ENCODE measurements at places on chromosomes 2 and 18. TPM values are rescaled to one million over a fixed set of nuclear protein-coding genes. Genes with fewer than 3 reads are reported as not detected.

Gene LRP1B
- total RNA-seq: not detected

Gene BOLL
- not detected for total RNA-seq

Gene IL37
- 0.55 TPM for total RNA-seq

Gene KDSR
- total RNA-seq: 58.5 TPM

Gene CRYBA2
- total RNA-seq: not detected

Gene CNRIP1
- 0.70 TPM for total RNA-seq

Gene GALR1
- total RNA-seq: 0.07 TPM

Gene SKOR2
- total RNA-seq: 0.18 TPM

Gene ABCG8
- total RNA-seq: not detected

GRCh38 chr2:237868631-237869342 lies 9.4 kb downstream of the RAMP1 start:
- no peak overlapping the region for H3K27ac ChIP-seq
- DNase-seq: no peak
- no peak overlapping the region for H3K4me3 ChIP-seq
- H3K27me3 ChIP-seq: no peaks in the 10 kb centered on the region

DNA sequence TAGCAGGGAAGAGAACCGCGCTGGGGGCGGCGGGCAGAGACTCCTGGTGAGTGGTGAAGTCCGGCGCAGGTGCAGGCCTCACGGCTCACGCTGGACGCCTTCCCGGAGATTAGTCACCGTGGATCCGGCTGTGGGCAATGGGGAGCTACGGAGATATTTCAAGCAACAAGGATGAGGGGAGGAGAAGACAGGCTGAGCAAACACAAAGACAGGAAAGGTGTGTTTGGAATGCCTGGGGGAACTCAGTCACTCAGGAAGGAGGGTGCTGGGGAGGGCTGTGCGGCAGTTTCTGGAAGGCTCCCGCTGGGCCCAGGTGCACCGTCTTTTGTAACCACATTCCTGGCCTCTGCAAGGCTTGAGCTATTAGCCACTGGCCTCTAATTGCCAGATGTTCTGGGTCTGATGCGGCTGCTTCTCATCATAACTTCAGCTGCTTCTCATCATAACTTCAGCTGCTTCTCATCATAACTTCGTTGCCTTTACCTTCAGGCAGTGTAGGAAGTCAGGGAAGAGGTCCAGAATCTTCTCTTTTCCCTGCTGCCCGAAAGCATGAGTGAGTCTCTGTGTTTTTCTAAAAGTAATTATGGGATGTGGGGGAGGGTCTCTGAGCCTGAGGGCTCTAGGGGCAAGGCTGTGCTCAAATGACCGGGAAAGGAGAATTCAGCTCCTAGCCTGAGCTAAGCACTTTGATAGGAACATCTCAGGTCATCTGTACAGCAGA lies 118.9 kb downstream of the PXDN start:
- H3K4me1 ChIP-seq: peaks cover 8% of the 10 kb centered on the region
- peak overlapping the region; percentile 63 for H3K4me3 ChIP-seq
- peak; percentile 97 for DNase-seq
- H3K36me3 ChIP-seq: peaks cover 36% of the 10 kb centered on the region

- H3K27ac ChIP-seq: no peak overlapping the region
- H3K4me3 ChIP-seq: peak overlapping the region; percentile 81
- no peaks in the 10 kb centered on the region for H3K4me1 ChIP-seq
Measured at GRCh38 chr2:232634206-232635150, 1.1 kb downstream of the EFHD1 start.

DNA sequence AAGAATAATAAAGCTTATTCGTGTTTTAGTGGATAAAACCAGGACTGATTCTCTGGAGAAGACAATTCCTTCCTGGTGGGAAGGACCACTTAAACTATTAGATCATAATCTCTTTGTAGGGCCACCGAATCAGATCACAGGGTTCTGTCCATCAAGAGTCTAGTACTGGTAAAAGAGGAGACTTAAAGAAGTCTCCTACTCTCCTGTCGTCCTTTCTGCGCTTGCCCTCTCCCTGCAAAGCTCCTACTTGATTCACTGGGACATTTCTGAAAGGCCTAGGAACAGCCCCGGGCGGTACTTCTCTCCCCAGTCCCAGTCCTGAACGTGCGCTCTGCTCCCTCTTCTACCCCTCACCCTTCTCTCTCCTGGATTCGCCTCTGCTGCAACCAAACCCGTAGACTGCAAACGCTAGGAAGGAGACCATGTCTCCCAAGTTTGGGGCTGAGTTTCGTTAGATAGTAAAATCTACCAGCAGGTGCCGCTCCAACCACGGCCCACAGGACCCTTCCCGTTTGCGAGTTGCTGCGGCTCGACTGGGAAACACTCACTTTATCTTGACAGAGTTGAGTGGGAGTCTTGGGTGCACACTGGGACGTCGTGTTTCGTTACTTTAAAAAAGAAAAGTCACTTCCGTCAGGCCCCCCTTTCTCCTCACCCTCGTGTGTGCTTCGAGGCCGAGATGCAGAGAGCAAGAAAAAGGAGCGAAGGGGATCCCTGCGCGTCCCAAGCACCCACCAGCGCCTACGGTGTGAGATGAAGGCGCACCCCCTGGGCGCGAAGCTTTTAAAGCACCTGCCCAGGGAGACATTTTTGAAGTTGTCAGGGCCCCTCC lies 923 bp downstream of the FIGLA start:
- H3K4me1 ChIP-seq: no peaks in the 10 kb centered on the region
- peak overlapping the region; percentile 52 for H3K4me3 ChIP-seq

DNA sequence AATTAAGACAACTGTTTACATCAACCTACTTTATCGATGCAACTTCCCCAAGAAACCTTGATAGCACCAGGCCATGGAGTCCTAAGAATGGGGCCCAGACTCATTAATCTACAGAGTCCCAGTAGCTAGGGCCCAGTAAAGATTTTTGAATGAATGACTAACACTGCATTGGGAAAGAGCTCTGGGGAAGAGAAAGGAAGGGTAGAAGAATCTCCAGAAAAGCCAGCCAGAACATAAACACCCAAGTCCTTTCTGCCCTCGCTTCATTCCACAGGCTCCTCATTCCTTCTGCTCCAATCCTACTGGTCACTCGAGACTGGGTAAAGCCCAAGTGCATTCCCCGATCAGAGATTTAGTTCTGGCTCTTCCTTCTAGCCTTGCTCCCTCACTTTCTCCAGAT lies 44.3 kb downstream of the CYRIA start:
- DNase-seq: no peak
- H3K36me3 ChIP-seq: no peaks in the 10 kb centered on the region
- peaks cover 4% of the 10 kb centered on the region for H3K4me1 ChIP-seq
- no peak overlapping the region for H3K27ac ChIP-seq
- no peak overlapping the region for H3K4me3 ChIP-seq
- no peaks in the 10 kb centered on the region for H3K27me3 ChIP-seq

DNA sequence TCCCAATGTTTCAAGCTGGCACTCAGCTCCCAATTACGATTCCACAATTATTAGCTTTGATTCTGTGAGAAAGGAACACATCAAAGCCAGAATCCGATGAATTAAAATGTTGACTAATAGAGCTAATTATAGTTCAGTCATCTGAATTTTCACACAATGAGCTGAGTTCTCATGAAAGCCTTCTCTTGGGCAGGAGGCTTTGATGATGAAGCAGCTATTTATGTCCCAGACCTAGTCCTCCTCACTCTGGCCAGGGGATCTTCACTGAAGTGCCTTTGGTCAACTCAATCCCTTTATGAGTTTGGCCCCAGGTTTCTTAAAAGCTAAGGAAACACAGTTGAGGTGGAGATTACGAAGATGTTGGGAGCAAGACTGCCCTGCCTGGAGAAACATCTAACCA lies 74.7 kb upstream of the PPM1B start:
- no peaks in the 10 kb centered on the region for H3K27me3 ChIP-seq
- peaks cover 2% of the 10 kb centered on the region for H3K4me1 ChIP-seq
- no peak overlapping the region for H3K4me3 ChIP-seq
- DNase-seq: no peak
- peaks cover 7% of the 10 kb centered on the region for H3K36me3 ChIP-seq
- H3K27ac ChIP-seq: no peak overlapping the region

GRCh38 chr2:181289698-181290097 lies 167.5 kb upstream of the ITGA4 start:
- no peak overlapping the region for H3K4me3 ChIP-seq
- H3K27me3 ChIP-seq: no peaks in the 10 kb centered on the region

- no peaks in the 10 kb centered on the region for H3K27me3 ChIP-seq
- H3K4me3 ChIP-seq: no peak overlapping the region
- H3K27ac ChIP-seq: no peak overlapping the region
- peak; percentile 51 for DNase-seq
Measured at GRCh38 chr2:106143495-106144215, 50.4 kb downstream of the UXS1 start.

- no peak overlapping the region for H3K27ac ChIP-seq
- no peak overlapping the region for H3K4me3 ChIP-seq
- H3K4me1 ChIP-seq: 0 out of 2 replicates have a peak, but pooled peaks cover 7% of the 10 kb centered on the region
- DNase-seq: no peak
- no peaks in the 10 kb centered on the region for H3K27me3 ChIP-seq
Measured at GRCh38 chr2:68687018-68687417, 43.6 kb downstream of the PROKR1 start.

DNA sequence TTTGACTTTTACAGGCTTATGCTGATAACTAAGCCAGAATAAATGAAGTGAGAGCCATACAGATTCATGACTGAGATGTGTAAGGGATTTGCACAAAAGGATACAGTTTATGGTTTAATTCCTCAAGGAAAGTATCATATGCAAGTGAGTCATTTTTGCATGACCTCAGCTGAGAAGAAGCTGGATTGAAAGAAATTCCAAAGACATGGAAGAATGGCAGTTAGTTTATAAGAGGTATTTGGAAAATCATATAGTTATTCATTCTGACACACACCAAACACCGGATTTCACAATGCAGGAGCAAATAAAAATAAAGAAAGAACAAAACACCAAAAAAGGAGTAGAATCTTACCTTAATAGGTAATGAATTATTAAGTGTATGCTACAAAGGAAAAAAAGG lies 83.2 kb upstream of the RND3 start:
- no peak for DNase-seq
- H3K36me3 ChIP-seq: no peaks in the 10 kb centered on the region
- H3K4me3 ChIP-seq: no peak overlapping the region

- DNase-seq: no peak
- peaks cover 70% of the 10 kb centered on the region for H3K36me3 ChIP-seq
- H3K4me3 ChIP-seq: no peak overlapping the region
- peaks cover under 1% of the 10 kb centered on the region for H3K4me1 ChIP-seq
Measured at GRCh38 chr2:27223416-27223815, 6.2 kb downstream of the CAD start.

DNA sequence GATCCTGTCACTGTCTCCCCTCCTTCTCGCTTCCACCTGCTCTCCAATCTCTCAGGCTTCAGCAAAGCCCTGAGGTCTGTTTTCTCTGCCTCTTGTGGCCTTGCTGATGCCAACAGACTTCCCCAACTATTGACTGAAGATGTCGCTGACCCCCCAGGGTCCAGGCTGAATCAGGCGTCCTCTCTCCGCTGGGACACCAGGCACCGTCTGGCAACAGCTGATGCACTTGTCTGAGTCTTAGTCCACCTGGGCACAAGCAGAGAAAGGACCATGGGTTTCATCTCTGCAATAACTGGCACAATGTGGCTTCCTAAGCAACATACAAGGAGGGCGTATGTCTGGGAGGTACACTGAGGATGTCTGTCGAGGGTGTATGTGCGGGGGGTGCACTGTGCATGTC lies 248.7 kb upstream of the MYT1L start:
- no peaks in the 10 kb centered on the region for H3K27me3 ChIP-seq
- no peak overlapping the region for H3K27ac ChIP-seq
- DNase-seq: peak; percentile 20

GRCh38 chr2:206642075-206643025 lies at the start of gene FAM237A:
TSS of gene FAM237A (plus strand) at chr2:206642487. CDS start at chr2:206644237, 1,750 bp downstream.
- H3K36me3 ChIP-seq: no peaks in the 10 kb centered on the region
- H3K27ac ChIP-seq: no peak within 1 kb of the TSS
- H3K4me3 ChIP-seq: peak within 1 kb of the TSS; percentile 88
- peak; percentile 61 for DNase-seq
- H3K27me3 ChIP-seq: peaks cover 19% of the 10 kb centered on the region

GRCh38 chr2:162490052-162490717 lies 146.3 kb downstream of the GCA start:
- no peak for DNase-seq
- no peak overlapping the region for H3K4me3 ChIP-seq
- H3K4me1 ChIP-seq: peaks cover 3% of the 10 kb centered on the region
- no peaks in the 10 kb centered on the region for H3K27me3 ChIP-seq

- no peaks in the 10 kb centered on the region for H3K4me1 ChIP-seq
- DNase-seq: peak; percentile 80
- no peak overlapping the region for H3K4me3 ChIP-seq
- H3K27me3 ChIP-seq: no peaks in the 10 kb centered on the region
Measured at GRCh38 chr2:178914259-178914849, 107.1 kb upstream of the TTN start.

GRCh38 chr2:236939721-236940231 lies 145.9 kb upstream of the COPS8 start:
- no peaks in the 10 kb centered on the region for H3K27me3 ChIP-seq
- no peaks in the 10 kb centered on the region for H3K36me3 ChIP-seq
- H3K4me3 ChIP-seq: no peak overlapping the region

DNA sequence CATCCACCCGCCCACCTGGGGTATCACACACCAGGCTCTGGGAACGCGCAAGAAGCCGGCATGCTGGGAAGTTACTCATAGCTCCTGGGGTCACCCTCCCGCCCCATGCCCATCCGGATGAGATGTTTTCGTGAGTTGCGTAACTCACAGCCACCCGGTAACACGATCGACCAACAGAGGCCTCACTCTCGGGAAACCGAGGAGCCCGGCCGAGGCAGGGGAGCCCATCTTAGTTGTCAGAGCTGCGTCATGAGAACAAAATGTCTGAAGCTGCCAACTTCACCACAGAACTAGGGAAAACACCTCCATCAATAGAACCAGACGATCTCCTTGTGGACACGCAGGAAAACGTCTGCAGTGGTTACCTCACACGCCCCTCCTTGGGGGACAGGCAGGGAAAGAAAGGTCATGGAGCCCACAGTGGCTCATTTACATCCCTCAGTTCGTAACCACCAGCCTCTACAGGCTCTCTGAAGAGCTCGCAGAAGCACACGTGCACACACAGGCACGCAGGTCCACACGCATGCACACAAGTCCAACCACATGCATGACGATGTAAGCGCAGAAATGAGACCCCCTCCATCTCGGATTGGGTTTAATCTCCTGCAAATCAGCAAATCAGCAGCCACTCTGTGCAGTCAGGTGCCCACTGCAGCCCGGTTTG lies 26.2 kb downstream of the ADI1 start:
- no peaks in the 10 kb centered on the region for H3K27me3 ChIP-seq
- no peaks in the 10 kb centered on the region for H3K4me1 ChIP-seq
- no peak overlapping the region for H3K27ac ChIP-seq

- no peaks in the 10 kb centered on the region for H3K27me3 ChIP-seq
- no peak for DNase-seq
- no peak overlapping the region for H3K27ac ChIP-seq
- H3K4me3 ChIP-seq: no peak overlapping the region
Measured at GRCh38 chr2:101569886-101570520, 95.1 kb upstream of the RFX8 start.
